ENCODE measurements at places on chromosomes 7 and 10. TPM values are rescaled to one million over a fixed set of nuclear protein-coding genes. Genes with fewer than 3 reads are reported as not detected.

Gene CLCN1
- total RNA-seq: not detected

Gene CRPPA
- 7.9 TPM for total RNA-seq

Gene FAM107B
- 56.9 TPM for total RNA-seq

Gene COL28A1
- total RNA-seq: 18.3 TPM

Gene MYH16
- total RNA-seq: not detected

Gene GPC2
- total RNA-seq: 9.8 TPM

Gene GTF2IRD2
- total RNA-seq: 11.4 TPM

DNA sequence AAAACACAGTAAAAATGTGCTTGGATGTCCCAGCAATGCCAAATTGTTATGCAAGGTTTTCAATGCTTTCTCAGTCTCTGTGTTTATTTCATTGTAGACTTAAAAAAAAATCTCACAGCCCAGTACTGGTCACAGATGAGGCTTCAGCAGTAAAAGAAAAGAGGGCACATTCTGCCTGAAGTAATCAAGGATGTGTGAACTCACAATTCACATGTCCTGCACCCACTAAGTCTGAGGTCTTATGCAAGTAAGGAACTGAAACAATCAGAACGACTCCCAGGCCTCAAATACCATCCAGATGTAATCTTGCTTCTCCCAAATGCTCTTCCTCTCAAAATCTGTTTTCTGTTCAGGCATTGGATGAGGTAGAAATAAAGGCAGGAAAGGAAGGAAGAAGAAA is 33.7 kb downstream of the ADRB1 start:
- no peak for DNase-seq

DNA sequence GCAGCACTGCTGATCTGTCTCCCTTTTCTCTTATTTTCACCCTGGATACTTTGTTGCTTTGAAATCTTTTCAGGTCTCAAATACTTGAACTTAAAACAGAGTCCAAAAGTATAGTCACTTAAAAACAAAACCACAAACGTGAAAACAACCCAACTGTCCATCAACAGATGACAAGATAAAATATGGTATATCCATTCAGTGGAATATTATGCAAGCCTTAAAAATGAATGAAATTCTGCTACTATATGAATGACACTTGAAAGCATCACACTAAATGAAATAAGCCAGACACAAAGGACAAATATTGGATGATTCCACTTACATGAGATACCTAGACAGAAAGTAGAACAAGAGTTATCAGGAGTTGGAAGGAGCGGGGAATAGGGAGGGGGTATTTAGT is 44.7 kb upstream of the EFCAB10 start:
- no peak for DNase-seq

DNA sequence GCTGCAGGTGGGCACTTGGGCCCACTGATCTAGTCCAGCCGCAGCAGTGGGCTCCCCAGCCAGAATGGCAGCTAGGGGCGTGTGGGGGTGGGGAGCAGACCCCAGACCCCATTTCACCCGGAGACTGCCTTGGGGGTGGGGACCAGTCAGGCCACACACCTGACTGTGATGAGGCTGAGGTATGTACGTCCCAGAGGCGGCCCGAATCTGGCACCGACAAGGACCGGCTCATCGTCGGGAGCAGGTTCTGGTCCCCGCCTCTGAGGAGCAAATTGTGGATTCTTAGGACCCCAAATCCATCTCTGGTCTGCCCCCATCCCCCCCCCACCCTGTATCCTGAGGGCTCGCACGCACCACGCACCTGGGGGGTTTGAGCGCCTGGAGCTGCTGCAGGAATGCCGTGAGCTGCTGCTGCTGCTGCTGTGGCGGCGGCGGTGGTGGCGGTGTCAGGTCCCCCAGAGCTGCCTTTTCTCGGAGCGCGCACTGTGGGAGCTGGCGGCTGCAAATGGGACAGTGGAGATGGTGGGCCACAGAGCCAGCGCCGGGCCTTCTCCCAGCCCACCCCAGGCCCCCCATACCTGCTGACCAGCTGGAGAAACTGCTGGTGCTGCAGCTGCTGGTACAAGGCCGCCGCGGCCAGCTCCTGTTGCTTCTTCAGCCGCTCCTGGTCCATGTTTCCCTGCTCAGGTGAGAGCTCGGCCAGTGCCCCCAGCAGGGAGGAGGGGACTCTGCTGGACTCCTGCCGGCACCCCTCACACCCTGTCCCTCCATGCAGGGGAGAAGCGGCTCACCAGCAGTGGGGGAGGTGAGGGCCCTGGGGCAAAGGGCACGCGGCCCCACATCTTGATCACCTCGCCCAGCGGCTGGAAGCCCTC is 10.2 kb downstream of the GIGYF1 start:
- no peak for DNase-seq

DNA sequence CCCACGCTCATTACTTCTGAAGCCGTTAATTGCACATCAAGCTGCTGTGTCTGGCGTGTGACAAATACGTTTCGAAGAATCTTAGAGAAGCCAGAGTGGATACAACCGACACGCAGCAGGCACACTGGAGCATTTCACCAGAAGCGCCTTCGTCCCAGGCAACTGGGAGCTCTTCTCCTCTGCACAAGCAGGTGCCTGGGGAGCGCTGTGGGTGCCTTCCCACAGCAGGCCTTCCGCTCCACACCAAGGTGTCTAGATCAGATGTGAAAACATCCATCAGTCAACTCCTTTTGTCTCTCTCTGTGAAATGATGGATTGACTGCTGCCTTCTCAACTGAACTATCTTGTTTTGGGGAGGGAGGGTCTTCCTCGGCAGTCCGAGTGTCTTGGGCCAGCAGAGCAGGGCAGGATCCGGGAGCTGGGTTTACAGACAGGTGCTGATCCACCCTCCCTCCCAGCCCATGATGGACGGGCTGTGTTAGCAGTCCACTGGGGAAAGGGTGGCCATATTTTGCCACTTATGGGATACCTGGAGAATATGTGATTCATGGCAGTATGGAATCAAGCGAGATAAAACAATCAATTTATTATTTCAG is 326.3 kb downstream of the TCERG1L start:
- DNase-seq: no peak

- DNase-seq: no peak
These were observed 27.9 kb downstream of the PAPOLB start for GRCh38 chr7:4833691-4834600.

- DNase-seq: no peak
These were observed 68.5 kb upstream of the SHH start for GRCh38 chr7:155880721-155881120.

GRCh38 chr10:66586897-66587679 is 338.7 kb upstream of the LRRTM3 start:
- DNase-seq: no peak

DNA sequence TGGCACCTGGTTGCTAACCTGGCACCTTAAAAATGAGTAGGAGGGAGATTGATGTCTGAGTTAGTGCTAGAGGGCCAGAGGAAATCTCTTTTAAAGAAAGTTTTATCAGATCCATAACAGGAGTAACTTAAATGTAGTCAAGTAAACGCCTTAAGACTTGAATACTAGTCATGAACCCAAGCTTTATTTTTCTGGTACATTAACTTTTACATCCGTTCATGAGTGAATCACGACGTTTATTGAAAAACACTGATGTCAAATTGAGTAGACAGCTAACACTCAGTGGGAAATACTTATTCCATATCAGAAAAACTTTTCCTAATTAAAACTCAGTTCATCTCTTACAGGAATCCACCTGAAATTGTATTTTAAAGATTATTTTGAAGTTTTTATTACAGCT is 6.9 kb upstream of the LAMB1 start:
- no peak for DNase-seq
